NCI-H1105 (cell line): ENCODE measurements at places on chromosomes 2 and 18.

DNA sequence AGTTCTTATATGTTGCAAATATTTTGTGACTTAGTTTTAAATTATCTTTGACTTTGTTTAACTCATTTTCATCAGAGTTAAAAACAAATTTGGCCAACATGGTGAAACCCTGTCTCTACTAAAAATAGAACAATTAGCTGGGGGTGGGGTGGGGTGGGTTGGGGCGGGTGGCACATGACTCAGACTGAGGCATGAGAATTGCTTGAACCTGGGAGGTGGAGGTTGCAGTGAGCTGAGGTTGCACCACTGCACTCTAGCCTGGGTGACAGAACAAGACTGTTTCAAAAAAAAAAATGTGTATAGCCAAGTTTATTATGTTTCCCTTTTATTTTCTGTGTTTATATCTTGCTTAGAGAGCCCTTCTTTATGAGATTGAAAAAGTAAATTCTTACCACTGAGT, 14.2 kb upstream of the LIPG start:
- no peak for DNase-seq

GRCh38 chr2:230161184-230161583, 58.6 kb downstream of the SP110 start:
- DNase-seq: no peak

- DNase-seq: no peak
Observed at GRCh38 chr2:239522002-239522739, 121.4 kb upstream of the HDAC4 start.

- DNase-seq: no peak
Observed at GRCh38 chr2:207482630-207483029, 47.1 kb upstream of the CREB1 start.

DNA sequence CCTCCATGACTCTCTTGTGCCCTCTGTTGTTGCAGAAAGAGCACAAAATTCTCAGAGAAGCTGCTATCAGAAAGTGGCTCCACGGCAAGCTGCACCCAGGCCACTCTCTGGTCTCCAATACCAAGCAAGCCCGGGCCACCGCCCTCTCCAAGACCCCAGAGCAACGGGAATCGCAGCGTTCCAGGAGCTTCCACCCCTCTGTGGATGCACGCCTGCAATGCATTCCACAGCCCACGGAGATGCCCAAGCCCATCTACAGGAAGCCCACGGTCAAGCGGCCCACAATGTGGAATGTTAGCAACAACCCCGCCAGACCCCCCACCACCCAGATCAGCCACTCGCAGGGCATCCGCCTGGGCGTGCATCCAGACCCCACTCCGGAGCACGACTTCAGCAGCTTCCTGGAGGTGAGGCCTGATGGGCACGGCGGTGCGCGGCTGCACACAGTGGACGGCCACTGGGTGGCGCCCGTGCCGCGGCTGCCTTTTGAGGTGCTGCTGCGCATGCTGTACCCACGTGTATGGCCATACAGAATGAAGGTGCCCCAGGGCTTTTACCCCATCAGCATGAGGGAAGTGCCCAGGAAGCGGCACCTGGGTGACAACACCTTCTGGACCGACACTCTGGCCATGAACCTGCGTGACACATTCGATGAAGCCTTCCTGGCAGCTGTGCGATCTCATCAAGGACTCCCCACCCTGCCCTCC, 6.3 kb downstream of the ANKRD53 start:
- no peak for DNase-seq

GRCh38 chr2:8576525-8577167, 105.2 kb upstream of the ID2 start:
- no peak for DNase-seq

- DNase-seq: no peak
Observed at GRCh38 chr18:10900435-10900834, 248.9 kb downstream of the PIEZO2 start.

- DNase-seq: no peak
Observed at GRCh38 chr18:3499501-3499900, 49.5 kb downstream of the TGIF1 start.

DNA sequence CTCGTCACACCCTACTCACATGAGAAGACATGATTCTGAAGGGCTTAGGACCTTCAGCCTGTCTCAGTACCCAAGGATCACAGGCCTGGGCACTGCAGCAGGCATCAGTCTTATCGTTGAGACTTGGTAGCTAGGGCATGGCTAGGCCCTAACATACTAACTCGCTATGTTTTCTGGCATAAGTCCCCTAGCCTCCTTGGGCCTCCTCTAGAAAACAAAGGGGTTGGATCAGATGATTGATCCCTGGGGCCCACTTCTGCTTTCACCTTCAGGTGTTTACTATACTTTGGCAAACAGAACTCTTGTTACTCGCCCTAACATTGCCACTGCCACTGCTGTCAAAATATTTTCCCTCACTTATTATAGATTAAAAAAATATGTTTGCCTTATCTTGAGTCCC, 44.2 kb downstream of the VSNL1 start:
- no peak for DNase-seq

DNA sequence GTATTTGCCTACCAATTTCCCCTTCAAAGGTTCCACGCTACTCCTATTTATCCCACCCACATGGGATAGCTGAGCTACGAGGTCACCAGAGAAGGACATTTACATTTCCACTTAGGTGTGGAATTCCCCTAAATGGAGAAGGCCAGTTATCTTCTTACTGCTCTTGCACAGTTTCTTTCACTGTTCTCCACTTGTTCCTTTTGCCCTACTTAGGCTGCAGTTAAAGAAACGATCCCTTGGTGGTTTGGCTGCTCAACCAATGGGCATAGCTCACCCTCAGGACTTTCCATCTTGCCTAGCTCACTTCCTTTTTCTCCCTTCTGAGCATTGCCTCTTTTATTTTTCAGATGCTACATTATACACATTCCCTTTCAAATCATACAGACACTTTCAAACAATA, 11.2 kb upstream of the NABP1 start:
- DNase-seq: no peak

- DNase-seq: no peak
Observed at GRCh38 chr2:19292007-19292406, 66.4 kb downstream of the OSR1 start.

- no peak for DNase-seq
Observed at GRCh38 chr18:66143029-66143428, 392.2 kb downstream of the CDH7 start.

- peak; percentile 30 for DNase-seq
Observed at GRCh38 chr2:18311420-18312195, 248.8 kb downstream of the RDH14 start.

DNA sequence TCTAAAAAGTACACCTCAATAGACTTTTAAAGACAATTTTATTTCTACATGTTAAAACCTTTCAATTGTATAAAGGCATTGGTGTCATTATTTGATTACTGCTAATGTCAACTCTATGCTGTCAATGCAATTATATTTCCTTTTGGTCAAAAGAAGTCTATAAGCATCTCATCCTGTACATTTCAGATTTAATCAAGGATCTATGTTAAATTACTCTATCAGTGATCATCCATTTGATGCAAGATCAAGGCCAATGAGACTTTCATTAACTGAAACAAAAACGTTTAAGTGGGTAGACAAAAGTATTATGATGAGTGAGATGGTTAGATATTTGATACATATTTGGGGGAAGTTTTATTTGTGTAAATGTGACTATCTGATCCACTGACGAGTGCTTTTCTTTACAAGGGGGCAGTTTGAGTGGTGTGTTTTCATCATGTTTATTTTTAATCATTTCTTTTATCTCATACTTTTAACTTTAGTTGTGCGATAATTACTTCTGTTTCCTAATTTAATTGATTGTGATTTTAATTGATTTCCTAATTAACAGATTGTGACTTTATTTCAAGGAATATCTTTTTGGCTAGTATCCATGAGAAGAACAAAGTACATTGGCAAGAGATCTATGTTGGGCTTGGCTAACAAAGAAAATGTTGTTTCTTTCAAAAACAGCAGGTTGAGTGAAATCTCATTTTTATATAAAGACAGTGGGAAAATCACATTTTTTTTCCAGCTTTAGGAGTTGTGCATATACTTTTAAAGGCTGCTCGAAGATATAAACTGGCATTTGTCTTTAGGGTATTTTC, 1.1 kb downstream of the ARHGAP28 start:
- DNase-seq: no peak

DNA sequence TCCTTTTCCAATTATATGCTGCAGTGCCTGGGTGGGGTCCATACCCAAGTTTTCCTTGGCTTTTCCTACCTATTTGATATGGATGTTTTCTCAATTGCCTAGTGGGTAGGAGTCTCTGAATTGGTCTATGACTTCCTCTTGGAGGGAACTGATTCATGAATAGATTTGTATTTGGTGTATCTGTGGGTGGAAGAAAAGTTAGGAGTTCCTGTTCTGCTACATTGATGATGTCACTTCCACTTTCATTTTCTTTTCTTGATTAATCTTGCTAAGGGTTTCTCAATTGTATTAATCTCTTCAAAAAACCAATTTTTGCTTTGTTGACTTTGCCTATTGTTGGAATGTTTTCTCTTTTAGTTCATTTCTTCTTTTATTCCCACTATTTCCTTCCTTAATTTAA, 37.4 kb upstream of the SLC9A2 start:
- no peak for DNase-seq

DNA sequence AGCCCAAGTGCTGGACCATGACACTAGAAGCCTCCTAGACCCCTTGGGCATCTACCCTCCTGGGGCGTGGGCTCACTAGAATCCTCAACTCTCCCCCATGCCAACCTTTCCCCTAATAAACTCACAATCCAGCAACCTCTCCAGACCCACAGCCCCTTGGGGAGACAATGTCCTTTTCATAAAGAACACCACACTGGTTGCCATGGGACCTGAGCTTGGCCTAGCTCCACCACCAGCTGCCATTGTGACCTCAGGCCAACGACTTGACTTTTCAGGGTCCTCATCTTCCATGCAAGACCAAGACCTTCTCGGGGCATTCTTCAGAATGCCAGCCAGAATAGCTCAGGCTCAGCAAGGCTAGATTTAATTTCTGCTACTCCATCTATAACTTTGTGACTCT, 128.1 kb upstream of the NPAS2 start:
- no peak for DNase-seq

DNA sequence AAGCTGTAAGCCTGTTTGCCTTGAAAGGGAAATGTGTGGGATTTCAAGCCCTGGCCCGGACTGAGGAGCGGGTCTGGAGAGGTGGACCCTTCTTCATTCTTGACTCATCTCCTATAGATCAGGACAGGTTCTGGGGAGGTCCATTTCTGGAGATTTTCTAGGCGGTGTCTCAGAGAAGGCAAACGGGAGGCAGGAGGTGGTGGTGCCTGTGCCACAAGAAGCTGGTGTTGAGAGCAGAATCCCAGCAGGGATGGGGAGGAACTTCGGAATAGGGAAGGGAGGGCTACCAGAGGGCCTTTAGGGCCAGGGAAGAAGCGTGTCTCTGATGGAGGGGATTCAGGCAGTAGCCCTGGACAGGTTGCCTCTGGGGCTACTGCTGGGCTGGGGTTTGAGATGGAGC, 93.0 kb downstream of the CTIF start:
- no peak for DNase-seq

- DNase-seq: no peak
Observed at GRCh38 chr18:11163665-11164064, 14.3 kb upstream of the PIEZO2 start.

GRCh38 chr2:96965781-96966514, 20.4 kb downstream of the FAM178B start:
- DNase-seq: no peak

DNA sequence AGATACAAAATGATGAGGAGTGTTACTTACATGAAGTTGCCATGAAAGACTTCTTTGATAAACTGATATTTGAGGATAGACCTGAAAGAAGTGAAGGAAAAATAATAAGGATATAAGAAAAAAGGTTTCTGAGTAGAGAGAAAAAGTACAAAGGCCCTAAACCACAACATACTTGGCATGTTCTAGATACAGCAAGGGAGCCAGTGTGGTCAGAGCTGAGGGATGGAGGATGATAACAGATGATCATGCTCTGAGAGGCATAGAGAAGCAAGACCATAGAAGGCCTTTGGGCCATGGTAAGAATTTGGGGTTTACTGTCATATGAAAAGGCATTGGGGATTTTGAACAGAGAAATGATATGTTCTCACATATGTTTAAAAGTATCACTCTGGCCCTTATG, 424.1 kb upstream of the CHST9 start:
- DNase-seq: no peak

- no peak for DNase-seq
Observed at GRCh38 chr2:871926-872680, 78.5 kb upstream of the SNTG2 start.

GRCh38 chr18:22930089-22930713, 2.9 kb upstream of the RBBP8 start:
- peak; percentile 65 for DNase-seq

DNA sequence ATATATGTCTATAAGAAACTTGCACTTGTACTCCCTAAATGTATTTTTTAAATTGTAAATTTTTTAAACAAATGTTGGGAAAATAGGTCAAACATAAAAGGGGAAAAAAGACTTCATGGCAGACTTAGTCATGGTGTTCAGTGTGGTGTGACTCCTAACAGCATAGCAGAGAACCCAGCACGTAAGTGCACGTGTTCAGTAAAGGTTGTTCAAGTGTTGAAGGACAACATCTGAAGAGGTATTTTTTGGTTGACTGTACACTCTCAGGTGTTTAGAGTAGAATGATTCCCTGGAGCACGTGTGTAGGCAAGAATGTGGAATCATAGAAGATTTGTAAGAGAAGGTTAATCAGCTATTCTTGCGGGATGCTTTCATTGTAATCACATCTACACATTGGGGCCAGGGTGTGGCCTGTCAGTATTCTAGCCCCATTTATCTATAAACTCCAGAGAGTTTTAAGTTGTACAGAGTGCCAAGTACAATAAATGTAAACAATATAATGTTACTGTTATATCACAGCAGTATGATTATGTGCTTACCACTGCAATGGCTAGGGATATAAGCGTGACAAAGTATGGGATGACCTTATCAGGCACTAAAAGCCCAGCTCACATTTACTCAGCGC, 106.8 kb downstream of the CRIM1 start:
- no peak for DNase-seq

GRCh38 chr18:63617915-63618234, 26.2 kb downstream of the SERPINB4 start:
- DNase-seq: no peak

- no peak for DNase-seq
Observed at GRCh38 chr2:64124168-64124567, 20.1 kb downstream of the PELI1 start.

DNA sequence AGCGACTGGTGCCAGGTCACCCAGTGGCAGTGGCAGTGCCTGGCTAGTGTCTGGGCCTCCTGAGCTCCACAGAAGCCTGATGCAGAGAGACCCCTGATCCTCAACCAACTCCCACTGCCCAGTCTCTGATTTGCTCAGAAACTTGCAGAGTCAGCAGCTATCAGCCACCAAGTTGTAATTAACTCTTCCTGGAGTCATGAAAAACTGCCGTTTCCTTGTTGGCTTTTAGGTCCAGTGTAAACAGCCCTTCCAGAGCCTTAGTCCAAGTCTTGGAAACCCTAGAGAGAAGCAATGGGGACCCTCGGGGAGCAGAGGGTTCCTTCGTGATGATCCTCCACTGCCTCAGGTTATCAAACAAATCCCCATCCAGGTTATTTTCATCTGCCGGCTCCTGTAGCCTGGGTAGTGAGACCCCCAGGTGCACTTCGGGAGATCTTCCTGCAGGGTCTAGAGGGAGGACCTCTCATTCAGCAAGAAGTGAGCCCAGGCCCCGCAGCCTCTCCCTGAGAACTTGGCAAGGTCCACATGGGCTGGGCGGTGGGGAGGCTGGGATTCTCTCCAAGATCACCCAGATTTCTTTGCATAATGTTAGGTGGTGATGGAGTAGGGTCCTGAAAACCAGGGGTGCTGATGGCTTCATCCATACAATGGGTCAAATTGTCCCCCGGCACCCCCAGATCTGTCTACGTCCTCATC, 137.7 kb upstream of the HDAC4 start:
- no peak for DNase-seq

- no peak for DNase-seq
Observed at GRCh38 chr2:143736904-143737303, 607.7 kb downstream of the ARHGAP15 start.
